SHP77 treated with DMSO at 0.1 percent for 48 hours (cell line): ENCODE measurements at places on chromosomes 6 and 20.

DNA sequence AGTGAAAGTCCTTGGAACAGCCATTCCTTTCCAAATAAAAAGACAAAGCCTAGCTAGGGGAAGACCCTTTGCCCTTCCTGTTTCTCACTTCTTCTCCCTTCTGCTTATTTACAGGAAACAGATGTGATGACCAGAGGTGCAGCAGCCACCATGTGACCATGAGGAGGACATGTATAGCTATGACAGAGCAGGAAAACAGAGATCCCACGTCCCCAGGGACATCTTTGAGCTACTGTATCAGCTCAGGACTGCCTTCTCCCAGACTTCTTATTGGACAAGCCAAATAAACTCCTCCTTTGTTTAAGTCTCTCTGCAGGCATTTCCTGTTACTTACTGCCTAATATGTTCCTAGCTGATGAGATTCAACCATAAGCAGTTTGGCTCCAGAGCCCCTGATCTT, 133.1 kb upstream of the MLN start:
- no peak for DNase-seq

DNA sequence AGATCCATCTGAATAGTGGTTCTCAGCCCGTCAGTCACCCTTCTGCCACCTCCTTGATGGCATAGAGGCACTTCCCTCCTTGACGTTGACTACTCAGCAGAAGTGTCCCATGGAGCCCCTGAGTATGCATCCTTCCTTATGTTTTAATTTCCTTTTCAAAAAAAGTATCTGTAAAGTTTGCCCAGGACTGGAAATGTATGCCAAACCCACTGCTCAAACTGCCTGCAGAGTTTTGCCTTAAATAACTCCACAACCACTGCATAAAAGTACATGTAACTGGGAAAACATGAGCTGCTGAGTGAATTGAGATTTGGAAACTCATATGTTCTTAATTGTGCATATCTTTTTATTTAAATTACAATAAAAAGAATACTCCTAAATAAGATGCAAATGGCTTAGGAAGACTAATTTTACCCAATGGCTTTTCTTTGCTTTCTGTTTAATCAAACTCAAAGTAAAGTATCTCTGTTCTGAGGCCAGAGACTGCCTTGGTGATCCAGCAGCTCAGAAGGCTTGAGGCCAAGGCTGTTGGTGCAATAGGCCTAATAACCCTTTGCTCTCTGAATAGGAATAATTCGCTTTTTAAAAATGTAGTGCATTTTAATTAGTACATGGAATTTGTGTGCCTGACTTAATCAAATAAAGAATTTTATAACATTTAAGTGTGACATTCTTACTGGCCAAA, 90.4 kb downstream of the FNDC1 start:
- no peak for DNase-seq

- DNase-seq, result no peak
These were observed 86.7 kb downstream of the GRM4 start for GRCh38 chr6:34059136-34059731.

- DNase-seq, result no peak
These were observed 24.7 kb downstream of the POFUT1 start for GRCh38 chr20:32232326-32232886.

DNA sequence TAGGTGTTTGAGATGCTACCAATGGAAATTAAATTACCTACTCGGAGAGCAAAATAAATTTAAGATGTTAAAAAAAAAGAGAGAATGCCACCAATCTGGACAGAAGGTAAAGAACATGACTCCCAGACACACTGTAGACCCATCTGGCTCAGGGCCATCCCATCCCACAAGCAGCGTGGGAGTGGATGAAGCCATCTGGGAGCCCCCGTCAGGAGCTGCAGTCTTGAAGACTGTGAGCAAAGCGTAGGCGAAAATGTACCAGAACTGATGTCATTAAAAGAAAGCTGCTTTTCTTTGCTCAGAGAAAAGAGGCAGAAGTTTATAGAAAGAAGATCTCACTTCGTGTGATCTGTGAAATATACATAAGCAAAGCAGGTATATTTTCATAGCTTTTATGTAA, 815.7 kb downstream of the QKI start:
- DNase-seq, result no peak

DNA sequence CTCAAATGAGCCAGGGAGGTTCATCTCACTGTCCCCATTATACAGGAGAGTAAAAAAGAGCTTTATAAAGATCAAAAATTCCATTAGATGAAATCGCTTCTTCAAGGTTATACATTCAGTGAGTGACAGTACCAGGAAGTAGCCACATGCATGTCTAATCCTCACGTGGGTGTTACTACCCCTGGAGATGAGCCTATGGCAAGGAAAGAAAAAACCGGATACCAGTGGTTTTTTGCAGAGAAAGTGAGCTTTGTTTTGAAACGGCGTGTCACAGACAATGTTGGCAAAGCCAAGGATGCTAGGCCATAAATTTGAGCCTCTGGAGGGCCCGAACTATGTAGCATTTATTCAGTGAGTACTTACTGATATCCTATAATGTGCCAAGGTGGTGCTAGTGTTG, 215.0 kb upstream of the RIN2 start:
- no peak for DNase-seq

DNA sequence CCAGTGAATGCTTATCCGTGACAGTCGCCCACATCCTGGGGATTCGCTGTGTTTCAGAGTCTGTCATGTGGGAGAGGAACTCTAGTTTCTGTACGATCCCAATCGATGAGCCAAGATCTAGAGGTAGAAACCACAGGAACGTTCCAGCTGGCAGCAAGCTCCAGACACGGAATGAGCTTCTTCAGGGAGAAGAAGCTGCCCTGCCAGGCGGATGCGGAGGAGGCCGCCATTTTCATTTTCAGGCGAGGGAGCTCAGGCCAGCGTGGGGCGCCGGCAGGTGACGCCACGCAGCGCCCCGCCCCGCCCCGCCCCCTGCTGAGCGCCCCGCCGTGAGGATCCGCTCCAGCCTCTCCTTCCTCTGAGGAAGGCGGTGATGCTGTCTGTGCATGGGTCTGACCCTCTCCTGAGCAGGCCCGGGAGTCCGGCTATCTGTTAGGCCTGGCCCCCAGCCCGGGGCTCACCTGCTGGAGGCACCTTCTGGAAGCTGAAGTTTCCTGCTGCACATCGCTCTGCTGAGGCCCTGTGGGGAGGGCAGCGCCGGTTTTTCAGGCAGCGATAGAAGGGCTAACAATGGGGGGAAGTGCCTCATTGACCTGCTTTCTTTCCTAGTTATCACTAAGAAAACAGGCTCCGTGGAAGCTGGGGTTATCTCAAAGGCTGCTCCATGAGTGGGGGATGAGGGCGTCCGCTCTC, 147.5 kb downstream of the ERMARD start:
- no peak for DNase-seq

GRCh38 chr6:146065690-146066089, 36.8 kb downstream of the GRM1 start:
- DNase-seq, result no peak

DNA sequence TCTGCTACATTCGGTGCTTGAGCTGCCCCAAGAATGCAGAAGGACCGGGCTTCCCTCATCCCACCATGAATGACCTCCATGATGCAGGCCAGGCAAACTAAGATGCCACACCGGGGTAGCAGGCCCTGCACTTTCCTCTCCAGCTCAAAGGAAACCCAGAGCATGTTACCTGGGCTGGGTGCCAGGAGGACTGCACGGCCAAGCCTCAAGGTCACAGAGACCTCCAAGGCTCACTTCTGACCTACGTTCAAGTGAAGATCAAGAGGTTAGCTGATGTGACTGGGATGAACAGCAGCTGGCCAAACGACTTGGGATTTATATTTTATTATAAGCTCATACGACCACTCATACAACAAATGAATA, 501.8 kb downstream of the CD83 start:
- no peak for DNase-seq

GRCh38 chr6:37182736-37183590, 13.0 kb downstream of the PIM1 start:
- DNase-seq, result no peak

- DNase-seq, result no peak
These were observed 8.0 kb downstream of the PNISR start for GRCh38 chr6:99416892-99417767.

DNA sequence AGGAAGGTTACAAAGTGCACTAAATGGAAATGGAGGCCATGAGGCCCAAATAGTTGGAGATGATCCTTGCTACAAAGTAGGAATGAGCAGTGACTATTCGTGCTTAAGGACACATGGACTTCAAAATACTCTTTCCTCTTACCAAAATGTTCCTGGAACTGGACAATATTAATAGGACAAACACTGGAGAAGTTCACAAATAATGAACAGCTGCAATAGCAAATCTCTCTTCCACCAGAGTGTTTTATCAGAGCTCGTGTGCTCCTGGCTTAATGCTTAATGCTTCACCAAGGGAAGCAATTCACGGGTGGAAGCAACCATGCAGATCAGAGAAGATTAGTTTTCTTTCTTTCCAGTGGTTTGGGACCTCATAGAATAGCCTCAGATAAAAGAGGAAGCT, 435.4 kb downstream of the BCKDHB start:
- DNase-seq, result no peak

DNA sequence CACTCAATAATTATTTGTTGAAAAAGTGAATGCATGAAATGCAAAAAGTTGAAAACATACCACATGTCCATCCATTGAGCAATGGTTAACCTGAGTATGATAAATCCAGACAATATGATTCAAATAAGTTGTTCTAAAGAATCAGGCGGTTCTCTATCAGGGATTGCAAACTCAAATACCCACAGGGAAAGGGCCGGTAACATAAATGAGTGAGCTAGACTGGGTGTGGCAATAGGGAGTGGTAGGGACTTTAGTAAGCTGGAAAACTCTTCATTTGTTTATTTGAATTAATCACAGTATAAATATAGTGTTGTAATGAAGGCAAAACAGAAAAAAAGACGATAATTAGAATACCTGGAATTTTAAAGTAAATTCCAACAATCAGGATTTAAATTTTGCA, 106.3 kb downstream of the BCAS1 start:
- no peak for DNase-seq

DNA sequence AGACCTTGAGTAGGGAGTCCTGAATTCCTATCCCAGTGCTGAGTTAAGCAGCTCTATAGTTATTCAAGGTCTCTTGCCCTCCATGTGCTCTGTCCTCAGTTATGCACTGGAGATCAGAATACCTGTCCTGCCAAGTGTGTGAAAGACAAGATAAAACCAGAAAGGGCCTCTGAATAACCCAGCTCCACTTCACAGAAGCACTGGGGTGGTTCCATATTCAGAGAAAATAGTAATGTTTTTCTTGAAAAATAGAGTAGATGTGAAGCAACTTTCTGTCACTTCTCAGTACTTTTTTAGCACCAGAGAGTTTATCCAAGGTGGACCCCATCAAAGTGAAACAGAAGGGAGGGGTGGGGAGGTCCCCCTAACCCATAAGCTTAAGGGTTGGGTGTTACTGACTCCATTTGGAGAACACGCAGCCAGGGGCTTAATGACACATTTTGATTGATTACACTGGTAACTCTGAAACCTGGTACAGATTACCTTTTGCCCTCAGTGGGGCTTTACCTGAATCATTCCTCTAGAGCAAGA, 509.8 kb upstream of the JARID2 start:
- no peak for DNase-seq

GRCh38 chr6:160523223-160523622, 140.9 kb downstream of the LPA start:
- DNase-seq, result no peak

GRCh38 chr6:131766631-131767030, 41.2 kb upstream of the ENPP1 start:
- DNase-seq, result no peak

- no peak for DNase-seq
These were observed 54.5 kb upstream of the ARMC2 start for GRCh38 chr6:108793516-108794251.

GRCh38 chr20:37463726-37464494, 57.1 kb upstream of the NNAT start:
- no peak for DNase-seq

GRCh38 chr6:32198345-32198696, 5.9 kb upstream of the GPSM3 start:
- no peak for DNase-seq

DNA sequence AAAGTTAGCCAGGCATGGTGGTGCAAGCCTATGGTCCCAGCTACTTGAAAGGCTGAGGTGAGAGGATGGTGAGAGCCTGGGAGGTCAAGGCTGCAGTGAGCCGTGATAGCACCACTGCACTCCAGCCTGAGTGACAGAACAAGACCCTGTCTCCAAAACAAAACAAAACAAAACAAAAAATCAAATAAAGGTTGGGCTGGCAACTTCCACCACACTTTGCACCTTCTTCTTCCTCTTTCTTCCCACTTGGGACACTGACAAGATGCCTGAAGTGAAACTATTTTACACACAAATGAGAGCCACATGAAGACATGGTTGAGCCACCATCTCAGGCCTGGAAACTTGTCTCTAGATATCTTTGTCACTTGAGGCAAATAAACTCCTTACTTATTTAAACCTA, 53.8 kb upstream of the CCDC28A start:
- DNase-seq, result no peak

DNA sequence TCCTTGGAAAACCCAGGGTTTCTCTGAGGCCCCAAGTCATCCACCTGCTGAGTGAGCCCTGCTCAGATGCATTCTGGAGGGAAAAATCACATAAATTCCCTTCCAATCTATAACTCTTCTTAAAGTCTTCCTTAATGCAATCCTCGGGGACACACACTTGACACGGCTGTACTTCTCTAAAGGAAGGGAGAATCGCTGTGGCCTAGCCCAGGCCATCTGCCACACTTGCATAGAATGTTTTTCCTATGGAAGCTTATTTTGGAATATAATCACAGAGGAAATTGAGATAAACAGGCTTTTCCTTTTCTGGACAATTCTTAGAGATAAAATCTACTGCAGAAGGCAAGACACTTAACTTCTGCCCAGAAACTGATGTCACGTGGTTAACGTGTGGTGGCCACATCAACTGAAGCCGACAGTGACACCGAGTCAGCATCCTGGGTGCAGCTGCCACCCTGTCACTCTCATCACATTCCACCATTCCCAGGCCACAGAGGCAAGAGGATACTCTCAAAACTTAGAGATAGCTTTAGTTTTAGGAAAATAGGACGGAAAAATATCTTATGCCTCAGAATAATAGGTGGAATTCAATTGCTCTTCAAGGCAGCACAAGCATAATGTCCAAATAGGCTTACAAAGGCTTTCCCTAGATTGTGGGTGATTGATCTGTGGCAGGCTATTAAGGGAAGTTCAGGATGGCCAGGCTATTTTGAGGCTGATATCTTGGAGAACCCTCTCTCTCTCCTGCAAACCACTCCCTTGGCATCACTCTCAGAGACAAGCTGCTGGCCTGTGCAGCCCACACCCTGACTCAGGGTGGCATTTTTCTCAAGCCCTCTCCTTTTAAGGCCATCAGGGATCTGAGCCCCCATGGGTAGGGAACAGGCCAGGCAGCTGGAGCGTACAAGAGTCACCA, 29.6 kb downstream of the PSMB1 start:
- DNase-seq, result no peak

DNA sequence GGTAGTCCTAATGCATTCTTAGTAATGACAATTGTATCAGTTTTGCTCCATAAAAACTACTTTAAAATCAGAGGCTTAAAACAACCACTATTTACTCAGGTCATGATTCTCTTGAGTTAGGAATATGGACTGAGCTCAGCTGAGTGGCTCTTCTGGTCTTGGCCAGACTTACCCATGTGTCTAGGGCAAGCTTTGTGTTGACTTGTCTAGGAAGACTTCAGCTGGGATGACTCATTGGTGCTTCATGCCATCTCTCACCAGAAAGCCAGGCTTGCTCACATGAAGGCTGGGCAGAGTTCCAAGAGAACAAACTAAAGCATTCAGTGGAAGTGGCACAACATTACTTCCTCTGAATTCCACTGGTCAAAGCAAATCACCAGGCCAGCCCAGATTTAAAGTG, 155.3 kb downstream of the DHX35 start:
- DNase-seq, result no peak
